ENCODE measurements at places on chromosomes 2 and 18. TPM values are rescaled to one million over a fixed set of nuclear protein-coding genes. Genes with fewer than 3 reads are reported as not detected.

FOXI3 gene
- not detected for total RNA-seq

SLC39A6 gene
- total RNA-seq = 112 TPM

TLX2 gene
- total RNA-seq = not detected

CENPA gene
- total RNA-seq = 0.23 TPM

UGT1A3 gene
- total RNA-seq = not detected

DNAJC5G gene
- not detected for total RNA-seq

- no peak for DNase-seq
Measured at GRCh38 chr2:233240897-233241296, 10.6 kb upstream of the ATG16L1 start.

DNA sequence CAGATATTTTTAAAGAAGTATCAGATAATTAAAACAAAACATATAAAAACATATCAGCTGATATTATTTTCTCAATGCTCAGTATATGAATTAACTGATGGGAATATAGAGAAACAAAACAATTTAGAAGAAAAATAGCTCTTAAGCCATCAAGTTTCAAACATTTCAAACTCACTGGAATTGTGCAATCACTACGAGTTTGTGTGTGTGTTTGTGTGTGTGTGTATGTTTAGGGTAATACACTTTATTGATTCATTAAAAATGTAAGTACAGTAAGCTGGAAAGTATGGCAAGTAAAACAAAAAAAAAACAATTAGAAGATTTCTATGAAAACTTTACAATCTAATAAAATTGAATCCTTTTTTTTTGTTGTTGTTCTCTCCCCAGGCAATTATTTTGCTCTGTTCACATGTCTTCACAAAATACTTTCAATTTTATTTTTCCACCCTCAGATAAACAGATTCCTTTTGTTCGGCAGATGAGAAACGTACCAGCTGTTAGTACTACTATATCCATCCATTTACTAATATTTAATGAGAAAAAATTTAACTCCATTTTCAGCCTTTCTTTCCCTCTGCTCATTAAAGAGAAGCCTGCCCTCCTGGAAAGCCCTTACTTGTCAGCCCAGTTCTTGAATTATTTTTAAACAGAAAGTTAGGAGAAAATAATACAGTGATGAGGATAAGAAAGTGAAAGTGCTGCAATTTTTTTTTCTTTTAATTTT is 87.6 kb downstream of the SLC8A1 start:
- no peak for DNase-seq

- DNase-seq = no peak
Measured at GRCh38 chr18:23805898-23806297, 116.6 kb downstream of the LAMA3 start.

- no peak for DNase-seq
Measured at GRCh38 chr2:162065767-162066166, 8.2 kb downstream of the DPP4 start.

DNA sequence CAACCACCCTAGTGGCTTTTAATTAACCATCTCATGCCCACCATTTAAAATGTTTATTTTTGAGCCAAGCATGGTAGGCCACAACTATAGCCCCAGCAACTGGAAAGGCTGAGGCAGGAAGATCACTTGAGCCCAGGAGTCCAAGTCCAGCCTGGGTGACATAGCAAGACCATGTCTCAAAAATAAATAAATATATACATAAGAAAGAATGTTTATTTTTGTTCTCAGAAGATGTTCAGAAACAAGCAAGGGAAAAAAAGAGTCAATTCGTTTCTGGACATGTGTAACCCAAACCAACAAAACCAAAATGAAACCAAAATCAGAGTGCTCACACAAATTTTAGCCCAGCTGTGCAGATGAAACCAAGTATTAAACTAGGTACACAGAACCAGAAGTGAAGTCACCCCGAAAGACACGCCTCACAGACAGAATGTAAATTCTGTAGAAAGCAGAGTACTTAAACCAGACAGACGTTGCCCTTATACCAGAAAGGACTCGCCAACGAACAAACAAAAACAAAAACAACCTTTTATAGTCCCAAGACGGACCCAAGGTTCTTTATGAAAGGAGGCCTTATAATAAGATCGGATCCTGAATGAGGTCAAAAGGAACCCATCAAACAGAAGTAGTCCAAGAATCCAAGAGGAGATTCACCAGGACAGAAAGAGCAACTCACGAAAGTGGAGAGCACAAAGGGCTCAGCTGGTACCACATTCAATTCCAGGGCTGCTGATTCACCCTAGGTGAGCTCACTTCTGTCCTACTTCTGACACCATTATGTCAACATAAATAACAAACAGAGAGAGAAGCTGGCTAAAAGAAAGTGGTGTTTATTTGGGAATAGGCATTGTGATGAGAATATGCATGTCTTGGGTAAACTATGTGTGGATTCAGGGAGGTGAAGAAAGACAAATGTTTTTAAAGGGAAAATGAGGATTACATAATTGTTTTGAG is 31.8 kb upstream of the MTCL1 start:
- DNase-seq = no peak

DNA sequence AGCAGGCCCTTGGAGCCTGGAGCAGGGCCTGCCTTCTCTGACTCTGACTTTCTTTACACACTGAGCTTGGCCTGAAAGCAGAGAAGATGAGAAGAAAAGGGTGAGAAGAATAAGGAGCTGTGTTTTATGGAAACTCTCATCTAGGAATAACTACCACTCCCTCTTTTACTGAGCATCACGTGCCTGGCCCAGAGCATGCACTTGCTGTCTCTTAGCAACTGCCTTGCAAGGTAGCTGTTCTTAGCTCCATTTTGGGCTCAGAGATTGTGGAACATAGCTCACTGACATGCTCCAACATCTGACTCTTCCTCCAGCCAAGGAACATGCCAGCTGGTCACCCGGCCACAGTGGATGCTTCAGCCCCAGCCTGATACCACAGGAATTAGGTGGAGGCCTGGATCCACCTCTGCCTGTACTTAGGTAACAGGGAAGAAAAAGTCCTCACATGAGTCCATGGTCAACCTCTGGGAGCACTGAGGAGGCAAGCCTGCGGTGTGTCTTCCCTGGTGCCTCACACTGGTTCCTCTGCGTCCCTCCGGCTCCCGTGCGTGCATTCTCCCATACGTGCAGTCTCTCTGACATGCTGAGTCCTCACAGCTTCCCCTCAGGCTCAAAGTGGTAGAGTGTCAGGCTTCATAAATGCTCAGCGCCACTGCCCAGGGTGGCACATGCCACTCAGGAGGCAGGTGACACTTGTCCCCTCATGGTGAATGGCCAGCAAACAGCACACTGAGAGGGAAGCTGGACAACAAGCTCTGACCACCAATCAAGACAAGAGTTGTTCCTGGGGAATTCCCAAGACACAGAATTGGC is 35.7 kb downstream of the AMER3 start:
- no peak for DNase-seq

- no peak for DNase-seq
Measured at GRCh38 chr2:80748592-80748991, 444.0 kb upstream of the LRRTM1 start.
